CD4-positive, CD25-positive, alpha-beta regulatory T cell (primary cell): ENCODE measurements at places on chromosomes 5 and 9. TPM values are rescaled to one million over a fixed set of nuclear protein-coding genes. Genes with fewer than 3 reads are reported as not detected.

DNA sequence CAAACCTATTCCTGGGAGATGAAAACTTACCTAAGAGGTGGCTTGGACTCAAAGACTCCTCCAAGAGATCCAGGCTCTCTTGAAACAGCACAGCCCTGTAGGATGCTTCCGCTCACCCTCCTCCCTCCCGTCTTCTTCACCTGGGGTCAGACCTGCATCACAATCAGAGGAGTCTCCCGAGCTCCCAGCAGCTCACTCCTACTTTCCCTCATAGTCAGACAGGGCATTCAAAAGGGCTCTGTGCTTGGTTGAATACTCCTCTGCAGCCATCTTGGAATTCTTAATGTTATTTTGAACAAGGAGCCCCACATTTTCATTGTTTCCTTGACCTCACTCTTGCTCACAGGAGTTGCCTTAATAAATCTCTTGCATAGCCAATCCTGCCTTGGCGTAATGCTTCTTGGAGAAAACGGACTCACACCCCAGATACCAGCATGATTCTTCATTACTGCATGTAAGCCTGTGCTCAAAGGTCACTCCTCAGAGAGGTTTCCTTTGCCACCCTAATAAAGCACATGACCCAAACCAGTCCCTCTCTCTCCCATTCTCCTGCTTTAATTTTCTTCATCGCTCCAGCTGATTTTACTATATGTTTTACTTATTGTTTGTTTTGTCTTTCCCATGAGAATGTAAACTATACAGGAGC lies 47.1 kb upstream of the IFNK start:
- no peak for DNase-seq
- H3K36me3 ChIP-seq = no peaks in the 10 kb centered on the region
- H3K4me1 ChIP-seq = no peaks in the 10 kb centered on the region
- no peak overlapping the region for H3K4me3 ChIP-seq
- no peaks in the 10 kb centered on the region for H3K27me3 ChIP-seq

DNA sequence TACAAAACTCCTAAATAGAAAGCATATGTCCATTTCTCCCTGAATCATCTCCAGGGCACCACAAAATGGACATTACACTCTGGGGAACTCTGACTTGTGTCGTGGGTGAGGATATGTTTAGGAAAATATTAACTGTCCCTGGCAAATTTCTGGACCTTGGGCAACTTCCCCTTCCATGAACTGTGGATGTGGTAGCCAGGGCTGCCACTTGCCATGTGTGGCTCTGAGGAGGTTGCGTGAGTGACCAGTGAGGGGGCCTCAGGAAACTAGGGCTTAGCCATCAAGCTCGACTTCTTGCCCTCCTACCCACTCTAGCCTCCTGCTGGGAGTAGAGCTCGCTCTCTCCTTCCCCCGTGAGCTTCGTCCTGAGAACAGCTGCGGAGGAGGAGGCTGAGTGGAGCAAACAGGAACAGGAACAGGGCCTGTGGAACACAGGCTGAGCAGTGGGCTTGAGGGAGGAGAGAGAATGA lies 13.8 kb upstream of the STC2 start:
- no peak overlapping the region for H3K27ac ChIP-seq
- H3K27me3 ChIP-seq = no peaks in the 10 kb centered on the region
- H3K4me1 ChIP-seq = no peaks in the 10 kb centered on the region

DNA sequence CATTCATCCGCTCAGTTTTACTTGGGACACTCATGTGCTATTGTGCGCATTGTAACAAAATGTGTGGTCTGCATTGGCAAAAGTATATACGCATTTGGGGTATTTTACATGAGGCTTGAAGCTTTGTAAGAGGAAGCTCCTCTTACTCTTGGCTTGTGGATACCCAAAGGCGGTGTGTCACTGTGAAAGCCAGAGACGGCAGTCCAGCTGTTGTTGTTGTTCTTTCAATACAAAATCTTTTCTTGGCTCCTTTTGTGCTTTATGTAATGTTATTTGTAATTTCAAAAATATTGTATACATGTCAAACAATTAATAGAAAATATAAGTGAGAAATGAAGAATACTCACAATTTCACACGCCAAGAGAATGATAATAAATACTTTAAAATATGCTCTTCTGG lies 128.3 kb upstream of the MOCS2 start:
- no peaks in the 10 kb centered on the region for H3K27me3 ChIP-seq
- H3K4me1 ChIP-seq = no peaks in the 10 kb centered on the region
- no peak overlapping the region for H3K27ac ChIP-seq
- H3K4me3 ChIP-seq = no peak overlapping the region
- H3K36me3 ChIP-seq = no peaks in the 10 kb centered on the region
- DNase-seq = no peak

DNA sequence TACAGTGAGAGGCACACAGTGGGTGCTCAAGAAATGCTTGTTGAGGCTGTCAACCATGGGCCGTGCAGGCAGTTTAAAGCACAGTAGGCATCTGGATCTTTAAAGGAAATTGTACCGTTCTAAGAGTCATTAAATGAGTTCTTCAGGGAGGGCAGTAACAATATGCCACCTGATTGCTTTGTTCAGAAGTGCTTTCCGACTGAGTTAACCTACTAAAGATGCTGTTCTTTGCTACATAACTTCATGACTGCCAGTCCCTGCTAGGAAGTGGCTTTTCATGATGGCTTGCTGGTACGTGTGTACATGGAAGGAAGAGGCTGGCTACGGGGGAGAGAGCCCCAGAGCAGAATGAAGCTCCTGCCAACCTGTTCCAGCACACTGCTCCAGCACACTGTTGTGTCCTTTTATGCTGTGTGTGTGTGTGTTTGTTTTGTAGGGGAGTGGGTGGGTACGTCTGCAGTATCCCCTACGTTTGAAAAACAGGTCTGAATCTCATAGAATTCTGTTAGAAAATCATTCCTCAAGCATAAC lies 41.9 kb upstream of the PPP2R2B start:
- no peak overlapping the region for H3K27ac ChIP-seq
- no peaks in the 10 kb centered on the region for H3K36me3 ChIP-seq
- no peaks in the 10 kb centered on the region for H3K27me3 ChIP-seq
- no peak for DNase-seq

- H3K4me1 ChIP-seq = no peaks in the 10 kb centered on the region
- DNase-seq = no peak
- peaks cover 2% of the 10 kb centered on the region for H3K27me3 ChIP-seq
- H3K36me3 ChIP-seq = no peaks in the 10 kb centered on the region
- no peak overlapping the region for H3K27ac ChIP-seq
These were observed 200.6 kb upstream of the ZNF618 start for GRCh38 chr9:113675475-113675941.

The ADGRD2 gene
- not detected for total RNA-seq

The DIRAS2 gene
- not detected for total RNA-seq
